DMS53 (cell line): ENCODE measurements at places on chromosomes 2 and 18.

DNA sequence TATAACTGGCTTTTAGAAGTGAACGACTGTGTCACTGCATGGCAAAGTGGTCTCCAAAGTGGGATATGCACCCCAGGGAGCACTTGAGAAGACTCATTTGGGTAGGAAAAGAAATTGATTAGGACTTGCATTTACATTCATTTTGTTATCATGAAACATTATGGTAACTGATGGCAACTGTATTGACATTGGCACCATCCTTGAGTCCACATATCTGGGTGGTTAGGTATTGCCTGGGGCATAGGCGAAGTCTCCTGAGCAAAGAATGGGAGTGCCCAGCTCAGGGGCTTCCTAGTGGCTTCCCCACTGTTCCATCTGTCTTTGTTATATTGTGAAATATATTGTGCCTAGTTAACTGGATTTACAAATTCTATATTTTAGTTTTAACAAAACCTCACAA lies 29.2 kb downstream of the SPATS2L start:
- DNase-seq: no peak

- no peak for DNase-seq
These were observed 375.8 kb downstream of the GALNT13 start for GRCh38 chr2:154247503-154247902.

DNA sequence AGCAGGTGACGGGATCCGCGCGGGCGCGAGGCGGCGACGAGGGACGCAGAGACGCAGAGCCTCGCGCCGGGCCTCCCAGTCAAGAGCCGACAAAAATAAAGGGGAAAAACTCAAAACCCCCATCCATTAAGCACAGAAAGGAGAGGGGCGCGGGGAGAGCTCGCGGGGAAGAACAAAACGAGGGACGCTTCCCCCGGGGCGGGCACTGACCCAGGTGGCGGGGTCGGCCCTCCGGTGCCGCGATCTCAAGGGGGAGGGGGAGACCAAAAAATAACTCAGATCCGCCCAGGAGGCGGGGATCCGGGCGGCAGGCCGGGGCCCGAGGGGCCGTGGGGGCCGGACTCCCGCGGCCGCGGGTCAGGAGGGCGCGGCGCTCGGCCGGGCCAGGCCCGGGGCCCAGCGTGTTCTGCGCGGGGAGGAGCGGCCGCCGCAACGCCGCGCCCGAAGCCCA lies 597 bp downstream of the RNF103 start:
- peak; percentile 86 for DNase-seq

- DNase-seq: peak; percentile 30
These were observed 64.7 kb upstream of the TLK1 start for GRCh38 chr2:171225302-171225980.

DNA sequence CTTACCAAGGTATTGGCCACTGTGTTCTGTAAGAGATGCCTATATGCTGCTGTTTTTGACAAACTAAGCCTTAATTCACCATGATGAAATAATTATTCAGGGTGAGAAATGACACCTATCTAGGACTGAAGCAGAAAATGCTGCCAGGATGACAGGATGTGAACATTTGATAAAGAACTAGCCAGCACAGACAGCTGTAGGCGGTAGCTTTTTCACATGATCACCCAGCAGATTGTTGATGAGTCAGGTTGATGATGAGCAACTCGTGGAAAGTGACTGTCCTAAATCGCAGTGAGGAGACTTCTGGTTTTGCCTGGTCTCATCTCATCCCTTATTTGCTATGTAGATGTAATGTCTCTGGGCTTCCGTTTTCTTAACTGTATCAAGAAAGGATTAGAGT lies 144.1 kb downstream of the PRPF40A start:
- DNase-seq: peak; percentile 3

- DNase-seq: no peak
These were observed 17.2 kb downstream of the TEX51 start for GRCh38 chr2:126915903-126916302.
